Uterus (tissue), 4 donors: ENCODE measurements at places on chromosomes 11 and 22. TPM values are rescaled to one million over a fixed set of nuclear protein-coding genes. Genes with fewer than 3 reads are reported as not detected.
A peak's percentile ranks its signal among the peaks of the same experiment; 100 is the strongest.

DNA sequence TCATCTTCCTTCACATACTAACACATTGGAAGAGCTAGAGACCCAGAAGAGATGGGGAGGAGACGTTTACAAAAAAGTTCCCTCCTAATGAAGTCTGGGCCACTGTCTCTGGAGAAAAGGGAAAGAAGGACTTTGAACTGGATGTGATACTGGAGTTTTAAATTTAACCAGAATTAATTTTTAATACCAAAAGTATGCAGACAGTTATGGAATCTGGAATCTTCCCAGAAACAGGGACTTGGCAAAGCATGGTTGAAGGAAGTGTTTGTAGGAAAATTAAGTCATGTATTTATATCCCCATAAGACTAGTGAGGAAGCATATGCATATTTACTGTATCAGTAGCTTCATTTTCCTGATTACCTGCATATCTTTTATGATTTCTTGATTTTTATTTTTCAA lies 215.5 kb downstream of the TTC28 start:
- peaks cover 6% of the 10 kb centered on the region for H3K4me1 ChIP-seq
- H3K27ac ChIP-seq: no peak overlapping the region
- H3K36me3 ChIP-seq: no peaks in the 10 kb centered on the region
- H3K27me3 ChIP-seq: no peaks in the 10 kb centered on the region
- H3K4me3 ChIP-seq: no peak overlapping the region
- DNase-seq: no peak

DNA sequence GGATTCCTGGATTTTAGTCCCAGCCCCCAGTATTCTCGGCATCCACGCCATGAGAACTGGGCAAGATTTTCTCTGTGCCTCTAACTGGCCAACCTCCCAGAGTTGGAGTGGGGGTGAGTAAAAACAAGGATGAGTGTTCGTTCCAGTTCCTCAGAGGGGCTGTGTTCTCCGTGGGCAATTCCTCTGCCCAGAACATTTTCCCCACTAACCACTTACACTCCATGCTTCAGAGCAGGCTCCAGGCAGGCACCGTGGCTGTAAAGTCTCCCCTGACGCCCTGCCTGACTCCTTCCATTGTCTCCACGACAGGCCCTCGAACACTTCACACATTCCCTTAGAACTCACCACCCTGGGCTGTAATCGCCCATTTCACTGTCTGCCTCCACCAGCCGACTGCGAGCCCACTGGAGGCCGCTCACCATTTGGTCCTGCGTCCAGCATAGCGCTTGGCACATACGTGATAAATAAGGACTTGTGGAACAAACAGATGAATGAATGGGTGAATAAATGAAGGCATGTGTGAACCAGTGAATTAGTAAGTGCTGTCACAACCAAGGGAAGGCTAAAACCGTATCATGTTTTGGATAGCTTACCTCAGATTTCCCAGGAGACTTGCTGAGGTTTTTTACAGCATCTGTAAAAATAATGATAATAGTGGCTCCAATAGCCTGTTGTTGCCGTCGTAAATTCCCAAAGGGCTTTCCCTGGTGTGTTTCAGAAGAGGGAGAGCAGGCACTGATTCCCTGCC lies 6.1 kb downstream of the APLNR start:
- no peaks in the 10 kb centered on the region for H3K27me3 ChIP-seq
- no peak for DNase-seq
- H3K36me3 ChIP-seq: no peaks in the 10 kb centered on the region
- H3K4me1 ChIP-seq: no peaks in the 10 kb centered on the region
- H3K27ac ChIP-seq: no peak overlapping the region

- no peaks in the 10 kb centered on the region for H3K4me1 ChIP-seq
- DNase-seq: no peak
- no peaks in the 10 kb centered on the region for H3K27me3 ChIP-seq
- H3K36me3 ChIP-seq: no peaks in the 10 kb centered on the region
- H3K27ac ChIP-seq: no peak overlapping the region
- no peak overlapping the region for H3K4me3 ChIP-seq
Observed at GRCh38 chr22:19648419-19648929, 65.8 kb upstream of the SEPTIN5 start.

- H3K27me3 ChIP-seq: no peaks in the 10 kb centered on the region
- H3K4me1 ChIP-seq: no peaks in the 10 kb centered on the region
- DNase-seq: no peak
- no peak overlapping the region for H3K4me3 ChIP-seq
- H3K36me3 ChIP-seq: no peaks in the 10 kb centered on the region
- H3K27ac ChIP-seq: no peak overlapping the region
Observed at GRCh38 chr11:124482362-124483147, 37.1 kb upstream of the OR8B8 start.

- H3K27me3 ChIP-seq: no peaks in the 10 kb centered on the region
- no peak for DNase-seq
- no peak overlapping the region for H3K27ac ChIP-seq
- no peaks in the 10 kb centered on the region for H3K36me3 ChIP-seq
- no peaks in the 10 kb centered on the region for H3K4me1 ChIP-seq
Observed at GRCh38 chr22:25752615-25753214, 10.7 kb downstream of the MYO18B start.

DNA sequence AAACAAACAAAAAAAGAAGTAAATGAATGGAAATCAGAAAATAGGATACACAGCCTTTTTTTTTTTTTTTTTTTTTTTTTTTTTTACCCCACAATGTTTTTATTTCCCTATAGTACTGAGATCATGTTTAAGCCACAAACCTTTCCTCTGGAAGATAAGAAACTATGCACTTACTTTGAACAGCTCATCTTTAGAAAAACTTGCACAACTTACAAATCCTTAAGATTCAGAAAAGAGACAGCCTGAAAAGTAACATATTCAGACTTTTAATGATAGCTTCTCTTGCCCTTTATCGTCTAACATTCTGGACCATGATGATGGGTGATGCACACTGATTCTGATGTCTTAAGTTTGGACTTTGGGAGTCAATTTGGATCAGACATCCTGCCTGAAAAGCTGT lies 80.3 kb downstream of the TNRC6B start:
- H3K36me3 ChIP-seq: no peaks in the 10 kb centered on the region
- H3K4me1 ChIP-seq: peaks cover 4% of the 10 kb centered on the region
- DNase-seq: no peak
- H3K27me3 ChIP-seq: no peaks in the 10 kb centered on the region
- H3K4me3 ChIP-seq: no peak overlapping the region
- peak overlapping the region; percentile 58 for H3K27ac ChIP-seq

SCGB1D2 gene
- total RNA-seq: not detected

CARNS1 gene
- 3.3 TPM for total RNA-seq

DNA sequence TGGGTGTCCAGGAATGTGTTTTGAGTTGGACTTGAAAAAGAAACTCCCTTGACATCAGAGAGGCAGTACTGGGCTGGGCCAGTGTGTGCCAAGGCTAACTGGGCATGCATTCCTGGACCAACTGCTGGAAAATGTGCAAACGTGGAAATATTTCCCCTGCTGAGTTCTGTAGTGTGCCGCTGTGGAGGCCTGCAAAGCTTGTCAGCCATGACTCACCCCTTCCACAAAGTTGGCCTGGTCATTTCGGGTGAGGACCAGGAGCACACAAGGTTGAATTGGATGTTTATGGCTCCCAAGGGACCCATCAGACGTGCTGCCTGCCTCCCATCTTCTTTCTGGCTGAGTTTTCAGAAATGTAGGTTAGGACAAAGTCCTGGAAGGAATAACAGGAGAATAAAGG lies 513.1 kb downstream of the MIAT start:
- peak; percentile 67 for DNase-seq
- no peaks in the 10 kb centered on the region for H3K4me1 ChIP-seq
- no peaks in the 10 kb centered on the region for H3K36me3 ChIP-seq
- H3K27ac ChIP-seq: no peak overlapping the region
- H3K27me3 ChIP-seq: no peaks in the 10 kb centered on the region

- no peak overlapping the region for H3K27ac ChIP-seq
- H3K27me3 ChIP-seq: no peaks in the 10 kb centered on the region
- H3K36me3 ChIP-seq: no peaks in the 10 kb centered on the region
- H3K4me3 ChIP-seq: no peak overlapping the region
Observed at GRCh38 chr11:85903406-85903805, 48.2 kb downstream of the CCDC83 start.

P2RY2 gene
- total RNA-seq: not detected

C11orf87 gene
- not detected for total RNA-seq

- H3K27ac ChIP-seq: no peak overlapping the region
- H3K36me3 ChIP-seq: no peaks in the 10 kb centered on the region
Observed at GRCh38 chr22:41920271-41920976, 5.5 kb upstream of the SHISA8 start.

DNA sequence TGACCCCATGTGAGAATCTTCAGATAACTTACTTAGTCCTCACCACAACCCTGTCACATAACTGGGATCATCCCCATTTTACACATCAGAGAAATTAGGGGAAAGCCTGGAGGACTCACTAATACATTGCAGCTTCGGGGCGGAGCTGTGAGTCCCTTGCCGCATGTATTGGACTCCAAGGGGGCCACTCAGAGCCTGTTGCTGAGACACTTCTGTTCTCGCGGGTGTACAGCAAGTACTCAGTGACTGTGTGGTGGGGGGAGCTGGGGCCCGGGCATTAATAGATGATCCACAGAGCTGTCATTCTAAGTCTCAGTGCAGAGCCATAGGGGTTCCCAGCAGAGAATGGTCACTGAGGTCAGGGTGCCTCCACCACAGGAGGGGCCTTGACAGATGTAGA lies 13.5 kb downstream of the OAF start:
- H3K27ac ChIP-seq: peak overlapping the region; percentile 73
- no peaks in the 10 kb centered on the region for H3K36me3 ChIP-seq
- no peak overlapping the region for H3K4me3 ChIP-seq
- DNase-seq: no peak

E2F8 gene
- total RNA-seq: 2.4 TPM

BIK gene
- not detected for total RNA-seq

RNF26 gene
- 23.1 TPM for total RNA-seq

RHOD gene
- total RNA-seq: 9.4 TPM

GRCh38 chr11:43172477-43172876 lies 139.3 kb upstream of the API5 start:
- H3K36me3 ChIP-seq: no peaks in the 10 kb centered on the region
- H3K27ac ChIP-seq: no peak overlapping the region
- H3K4me3 ChIP-seq: no peak overlapping the region

RBM4B gene
- total RNA-seq: 60.3 TPM

DNA sequence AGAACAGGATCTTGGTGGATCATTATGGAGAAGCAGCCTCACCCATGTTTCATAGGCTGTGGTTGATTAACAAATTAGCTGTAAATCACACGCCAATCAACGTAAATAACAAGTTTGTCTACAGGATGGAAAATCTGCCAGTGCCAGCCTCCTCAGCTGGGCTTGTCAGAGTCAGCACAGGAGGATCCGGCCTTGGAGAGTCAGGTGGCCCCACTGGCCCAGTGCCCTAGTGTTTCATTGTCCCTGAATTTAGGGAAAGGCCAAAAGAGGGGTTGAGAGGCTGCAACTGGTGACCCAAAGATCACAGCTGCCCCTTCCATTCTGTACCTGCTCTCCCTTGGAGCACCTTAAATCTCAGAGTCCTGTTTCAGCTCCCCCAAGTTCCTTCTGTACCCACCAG lies 42.4 kb downstream of the TRIM29 start:
- H3K27ac ChIP-seq: no peak overlapping the region
- no peaks in the 10 kb centered on the region for H3K36me3 ChIP-seq
- H3K4me3 ChIP-seq: no peak overlapping the region
- no peak for DNase-seq
- no peaks in the 10 kb centered on the region for H3K27me3 ChIP-seq

DEFB131B gene
- total RNA-seq: not detected

GRCh38 chr11:61650781-61651571 lies 29.2 kb upstream of the DAGLA start:
- H3K4me3 ChIP-seq: no peak overlapping the region
- H3K36me3 ChIP-seq: no peaks in the 10 kb centered on the region
- no peaks in the 10 kb centered on the region for H3K27me3 ChIP-seq
- no peak for DNase-seq
- H3K4me1 ChIP-seq: no peaks in the 10 kb centered on the region

DNA sequence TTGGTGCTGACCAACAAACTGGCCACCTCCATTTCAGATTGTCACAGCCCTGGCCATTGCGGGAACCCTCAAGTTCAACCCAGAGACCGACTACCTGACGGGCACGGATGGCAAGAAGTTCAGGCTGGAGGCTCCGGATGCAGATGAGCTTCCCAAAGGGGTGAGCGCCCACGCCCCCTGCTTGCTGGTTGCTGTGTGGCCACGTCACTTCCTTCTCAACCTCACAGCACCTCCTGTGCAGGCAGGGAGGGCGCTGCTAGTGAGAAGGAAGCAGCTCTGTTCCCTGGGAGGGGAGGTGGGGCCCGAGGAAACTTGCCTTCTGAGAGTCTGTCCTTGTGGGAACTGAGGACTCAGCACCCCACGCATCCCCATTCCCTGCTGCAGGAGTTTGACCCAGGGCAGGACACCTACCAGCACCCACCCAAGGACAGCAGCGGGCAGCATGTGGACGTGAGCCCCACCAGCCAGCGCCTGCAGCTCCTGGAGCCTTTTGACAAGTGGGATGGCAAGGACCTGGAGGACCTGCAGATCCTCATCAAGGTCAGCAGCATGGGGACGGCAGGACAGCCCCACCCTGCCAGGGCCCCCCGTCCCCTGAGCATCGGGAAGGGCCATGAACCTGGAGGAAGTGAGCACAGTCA lies 19.3 kb downstream of the POLR3H start:
- peaks cover 14% of the 10 kb centered on the region for H3K4me1 ChIP-seq
- H3K27me3 ChIP-seq: no peaks in the 10 kb centered on the region
- H3K36me3 ChIP-seq: no peaks in the 10 kb centered on the region
- DNase-seq: peak; percentile 57
- H3K27ac ChIP-seq: peak overlapping the region; percentile 89
- H3K4me3 ChIP-seq: no peak overlapping the region

DNA sequence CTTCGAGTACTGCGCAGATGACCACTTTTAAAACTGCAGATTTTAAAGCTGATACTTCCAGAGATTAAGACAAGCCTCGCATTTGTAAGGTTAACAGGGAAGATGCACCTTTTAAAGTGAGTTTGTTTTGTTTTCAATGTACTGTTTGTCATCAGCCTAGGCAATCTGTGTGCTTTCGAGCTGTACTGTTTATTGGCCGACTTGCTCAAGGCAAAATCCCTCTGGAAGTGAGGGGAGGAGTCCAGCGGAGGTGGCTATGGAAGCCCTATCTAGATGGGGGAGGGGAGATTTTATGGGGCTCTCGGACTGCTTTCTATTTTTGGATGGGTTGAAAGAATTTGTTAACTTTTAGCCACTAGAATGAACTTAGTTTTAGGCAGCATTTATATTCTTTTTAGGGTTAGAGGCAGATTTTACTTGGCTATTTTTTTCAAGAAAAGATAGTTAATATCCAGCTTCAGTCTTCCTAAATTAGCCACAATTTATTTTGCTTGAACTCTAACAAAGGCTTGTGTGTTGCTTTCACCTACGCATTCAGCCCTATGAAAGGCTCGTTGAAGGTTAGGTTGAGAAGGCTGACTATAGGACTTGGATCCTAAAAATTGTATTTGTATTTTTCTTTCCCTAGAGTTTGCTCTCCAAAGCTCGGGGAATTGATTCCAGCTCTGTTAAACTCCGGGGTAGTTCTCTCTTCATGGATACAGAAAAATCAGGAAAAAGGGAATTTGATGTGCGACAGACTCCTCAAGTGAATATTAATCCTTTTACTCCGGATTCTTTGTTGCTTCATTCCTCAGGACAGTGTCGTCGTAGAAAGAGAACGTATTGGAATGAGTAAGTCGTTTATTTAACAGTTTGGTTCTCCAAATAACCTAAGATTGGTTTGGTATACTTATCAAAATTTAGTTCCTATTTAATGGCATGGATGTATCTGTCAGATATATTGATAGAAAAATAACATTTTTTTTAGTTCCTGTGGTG lies 2.1 kb downstream of the WEE1 start:
- no peaks in the 10 kb centered on the region for H3K4me1 ChIP-seq
- peak overlapping the region; percentile 97 for H3K27ac ChIP-seq
- no peaks in the 10 kb centered on the region for H3K27me3 ChIP-seq
